ENCODE measurements at places on chromosomes 3 and 15.

DNA sequence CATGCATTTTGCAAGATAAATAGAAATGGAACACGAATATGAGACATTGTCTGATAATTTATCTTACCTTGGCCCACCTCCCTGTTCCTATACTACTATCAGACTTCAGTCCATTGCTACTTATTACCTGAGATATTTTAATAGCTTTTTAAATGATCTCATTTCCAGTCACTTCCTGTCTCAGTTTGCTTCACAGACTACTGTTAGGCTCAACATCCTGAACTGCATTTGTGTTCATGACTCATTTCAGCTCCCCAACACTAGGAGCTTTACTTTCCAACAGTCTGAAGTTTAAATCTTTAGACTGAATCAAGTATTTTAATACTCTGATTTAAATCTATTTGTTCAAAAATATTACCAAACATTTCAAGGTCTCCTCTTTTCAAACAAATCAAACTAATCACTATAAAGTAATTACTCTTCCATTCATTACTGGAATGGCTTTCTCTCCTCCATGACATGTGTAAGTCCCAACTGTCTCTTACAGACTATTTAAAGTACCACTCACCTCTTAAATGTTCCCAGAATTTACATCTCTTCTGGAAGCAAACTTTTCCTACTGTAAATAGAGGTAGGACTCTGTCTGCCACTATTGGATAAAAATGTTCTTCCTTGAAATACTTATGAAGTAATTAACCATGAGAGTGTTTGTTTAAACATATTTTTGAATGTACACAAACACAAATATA lies 1277.6 kb downstream of the ZPLD1 start:
- no peak for DNase-seq

DNA sequence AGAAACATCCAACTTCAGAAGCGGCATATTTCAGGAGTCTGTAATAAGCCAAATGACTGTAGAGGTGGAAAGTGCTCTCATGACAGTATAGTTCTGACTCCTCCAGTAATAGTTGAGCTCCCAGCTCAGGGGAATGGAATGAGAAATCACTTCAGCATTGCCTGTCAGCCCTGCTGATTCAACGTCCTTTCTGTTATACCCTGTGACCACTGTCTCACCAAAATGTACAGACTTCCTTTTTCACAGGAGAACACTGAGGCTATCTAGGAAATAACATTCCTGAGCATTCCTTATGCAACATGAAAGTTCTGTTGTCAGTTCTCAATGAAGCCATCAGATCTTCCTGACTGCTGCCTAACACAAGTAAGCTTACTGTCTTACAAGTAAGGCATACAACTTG lies 284.5 kb upstream of the MME start:
- no peak for DNase-seq

DNA sequence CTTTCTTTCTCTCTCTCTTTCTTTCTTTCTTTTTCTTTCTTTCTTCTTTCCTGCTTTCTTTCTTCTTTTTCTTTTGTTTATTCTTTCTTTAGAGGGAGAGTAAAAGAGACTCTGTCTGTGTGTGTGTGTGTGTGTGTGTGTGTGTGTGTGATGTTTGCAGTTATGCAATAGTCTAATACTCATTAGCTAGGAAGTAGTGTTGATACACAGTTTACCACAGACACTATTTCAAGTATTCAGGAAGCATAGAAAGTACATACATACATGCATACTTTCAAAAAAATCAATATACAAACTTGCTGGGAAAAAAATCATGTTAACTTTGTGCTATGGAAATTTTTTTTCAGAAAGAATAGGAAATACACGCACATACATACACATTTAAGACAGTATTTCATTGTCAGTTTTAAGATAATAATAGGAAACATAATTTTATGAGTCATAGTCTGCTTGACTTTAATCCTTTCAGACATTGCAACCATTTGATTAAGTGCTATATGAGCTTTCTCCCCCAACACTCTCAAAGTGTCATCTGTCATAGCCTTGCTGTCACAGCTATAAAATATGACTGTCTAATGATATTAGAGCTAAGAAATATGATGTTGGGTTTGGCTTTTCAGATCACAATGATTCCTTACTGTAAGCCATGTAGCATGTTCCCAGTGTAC lies 74.9 kb upstream of the EPHA3 start:
- DNase-seq: no peak

DNA sequence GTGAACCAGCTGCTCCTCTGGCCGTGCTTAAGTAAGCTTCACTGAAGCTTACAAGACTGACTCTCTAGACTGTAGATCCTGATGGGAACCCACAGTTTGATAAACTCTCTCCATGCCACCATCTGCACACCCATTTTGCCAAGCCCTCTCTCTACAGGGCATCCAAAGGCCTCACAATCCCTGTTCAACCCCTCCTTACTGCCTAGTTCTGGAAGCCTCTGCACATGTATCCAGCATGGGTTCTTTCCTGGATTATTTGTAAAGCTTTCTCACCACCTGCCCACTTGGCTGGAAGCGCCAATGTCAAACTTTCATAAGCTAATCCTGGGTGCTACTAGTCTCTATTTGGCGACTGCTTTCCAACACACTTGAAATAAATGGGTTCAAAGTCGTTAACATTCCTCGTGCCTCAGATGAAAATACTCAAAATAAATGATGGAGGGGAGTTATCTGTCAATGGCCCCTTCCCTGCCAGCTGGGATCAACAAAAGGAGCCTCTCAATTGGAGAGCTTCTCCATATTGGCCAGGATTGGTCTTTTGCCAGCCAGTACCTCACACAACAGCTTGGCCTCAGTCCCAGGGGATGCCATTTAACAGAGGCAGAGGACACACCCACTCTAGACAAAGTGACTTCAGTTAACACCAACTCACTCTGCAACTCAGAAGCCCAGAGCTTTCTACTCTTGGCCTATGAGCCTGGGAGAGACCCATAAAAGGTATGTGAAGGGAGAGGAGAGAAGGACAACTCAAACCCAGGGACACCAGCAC lies 48.1 kb downstream of the SH3BP5 start:
- no peak for DNase-seq

DNA sequence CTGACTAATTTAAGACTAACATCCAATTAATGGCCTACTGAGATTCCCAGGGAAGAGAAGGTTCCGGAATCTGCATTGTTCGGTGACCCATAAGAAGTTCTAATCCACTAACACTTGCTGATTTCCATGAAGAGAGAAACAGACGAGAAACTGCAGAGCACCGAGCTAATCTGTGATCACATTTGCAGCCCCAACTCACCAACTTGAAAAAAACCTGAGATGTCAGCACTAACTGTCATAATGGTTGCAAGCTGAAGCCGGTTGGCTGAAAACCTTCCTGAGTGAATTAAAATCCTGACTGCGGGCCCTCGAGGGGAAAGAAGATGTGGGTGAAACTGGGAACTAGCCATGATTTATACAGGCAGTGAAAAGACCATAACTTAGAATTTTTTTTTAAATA lies 204.8 kb upstream of the IGF1R start:
- no peak for DNase-seq

DNA sequence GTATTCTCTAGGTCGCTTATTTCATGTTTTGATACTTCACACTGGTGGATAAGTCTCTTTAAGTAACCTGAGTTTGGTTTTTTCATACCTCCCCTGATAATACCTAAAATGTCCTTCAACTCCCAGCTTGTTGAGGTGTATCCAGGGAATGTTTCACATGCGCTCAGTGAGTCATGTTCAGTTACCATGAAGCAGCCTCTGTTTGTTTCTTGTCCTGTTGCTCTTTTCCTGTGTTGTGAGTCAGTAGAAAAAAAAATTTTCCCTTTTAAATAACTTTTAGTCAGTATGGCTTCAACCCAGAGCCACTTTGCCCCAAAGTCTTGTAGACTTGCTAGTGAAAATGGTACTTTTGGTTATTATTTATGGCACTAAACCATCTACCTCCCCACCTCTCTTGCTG lies 278.4 kb upstream of the ZPLD1 start:
- DNase-seq: no peak

DNA sequence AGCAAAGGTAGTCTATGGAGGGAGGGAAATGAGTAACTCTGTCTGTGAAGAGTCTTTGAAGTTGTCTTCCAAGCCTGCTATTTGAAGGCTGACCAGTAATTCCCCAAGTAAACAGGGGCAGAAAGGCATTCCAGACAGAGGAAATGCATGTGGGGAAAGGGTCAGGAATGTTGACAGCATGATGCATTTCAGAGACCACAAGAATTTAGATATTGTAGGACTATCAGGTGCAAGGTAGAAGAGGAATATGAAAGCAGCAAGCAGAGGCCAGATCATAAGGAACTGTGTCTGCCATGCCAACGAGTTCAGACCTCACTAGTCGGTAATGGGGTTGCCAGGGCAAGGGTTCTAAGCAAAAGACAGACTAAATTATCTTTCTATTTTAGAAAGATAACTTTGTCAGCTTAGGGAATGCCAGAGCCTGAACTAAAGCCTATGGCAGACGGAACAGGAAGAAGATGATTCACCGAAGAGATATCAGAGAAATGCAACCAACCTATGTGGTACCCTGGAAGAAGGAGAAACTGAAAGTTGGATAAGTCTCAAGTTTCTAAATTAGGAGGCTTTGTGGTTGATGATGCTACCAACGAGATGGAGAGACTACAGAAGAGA lies 327.0 kb upstream of the RORA start:
- DNase-seq: no peak

- DNase-seq: no peak
Observed at GRCh38 chr3:40463579-40463978, 6.4 kb downstream of the RPL14 start.

DNA sequence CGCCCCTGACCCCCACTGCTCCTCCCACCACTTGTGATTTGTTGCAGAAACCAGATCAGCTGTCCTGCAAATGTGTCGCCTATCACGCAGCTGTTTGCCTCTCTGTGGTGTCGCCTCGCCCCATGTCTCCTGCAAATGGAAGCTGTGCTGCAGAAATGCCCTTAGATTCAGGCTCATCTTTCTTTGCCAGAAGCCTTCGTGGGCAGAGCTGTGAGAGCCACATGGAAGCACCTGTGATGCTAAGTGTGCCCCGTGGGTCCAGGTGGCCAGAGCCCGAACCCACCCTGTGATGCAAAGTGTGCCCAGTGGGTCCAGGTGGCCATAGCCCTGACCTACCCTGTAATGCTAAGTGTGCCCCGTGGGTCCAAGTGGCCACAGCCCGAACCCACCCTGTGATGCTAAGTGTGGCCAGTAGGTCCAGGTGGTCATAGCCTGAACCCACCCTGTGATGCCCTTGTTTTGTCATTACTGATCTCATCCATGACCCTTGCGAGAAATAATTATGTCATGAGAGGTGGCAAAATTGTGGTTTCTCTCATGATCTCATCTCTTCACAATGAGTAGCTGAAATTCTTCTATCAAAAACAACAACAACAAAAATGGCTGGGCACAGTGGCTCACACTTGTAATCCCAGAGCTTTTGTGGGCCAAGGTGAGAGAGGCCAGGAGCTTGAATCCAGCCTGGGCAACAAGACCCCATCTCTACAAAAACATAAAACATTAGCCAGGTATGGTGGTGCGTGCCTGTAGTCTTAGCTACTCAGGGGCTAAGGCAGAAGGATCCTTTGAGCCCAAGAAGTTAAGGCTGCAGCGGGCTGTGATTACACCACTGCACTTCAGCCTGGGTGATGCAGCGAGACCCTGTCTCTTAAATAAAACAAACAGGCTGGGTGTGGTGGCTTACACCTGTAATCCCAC lies 187.4 kb downstream of the GOLGA6L6 start:
- DNase-seq: no peak

- DNase-seq: no peak
Observed at GRCh38 chr3:153055779-153056178, 106.2 kb upstream of the RAP2B start.

DNA sequence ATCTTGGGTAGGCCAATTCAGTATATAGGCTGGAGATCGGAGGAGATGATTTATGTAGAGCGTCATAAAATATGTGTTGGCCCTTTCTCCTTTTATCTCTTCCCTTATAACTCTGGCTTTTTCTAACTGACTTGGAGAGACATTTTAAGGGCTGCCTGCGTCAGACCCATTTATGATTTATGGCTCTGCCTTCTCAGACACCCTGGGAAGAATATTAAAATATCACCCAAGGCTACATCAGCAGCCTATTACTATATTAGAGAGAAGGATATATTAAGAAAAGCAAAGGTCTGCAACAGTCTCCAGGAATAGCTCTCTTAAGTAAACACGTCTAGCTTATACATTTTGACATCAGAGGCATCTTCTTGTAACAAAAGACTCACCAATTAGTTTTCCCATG lies 179.4 kb downstream of the SV2B start:
- no peak for DNase-seq

GRCh38 chr3:187961366-187961765 lies 192.6 kb upstream of the LPP start:
- no peak for DNase-seq

DNA sequence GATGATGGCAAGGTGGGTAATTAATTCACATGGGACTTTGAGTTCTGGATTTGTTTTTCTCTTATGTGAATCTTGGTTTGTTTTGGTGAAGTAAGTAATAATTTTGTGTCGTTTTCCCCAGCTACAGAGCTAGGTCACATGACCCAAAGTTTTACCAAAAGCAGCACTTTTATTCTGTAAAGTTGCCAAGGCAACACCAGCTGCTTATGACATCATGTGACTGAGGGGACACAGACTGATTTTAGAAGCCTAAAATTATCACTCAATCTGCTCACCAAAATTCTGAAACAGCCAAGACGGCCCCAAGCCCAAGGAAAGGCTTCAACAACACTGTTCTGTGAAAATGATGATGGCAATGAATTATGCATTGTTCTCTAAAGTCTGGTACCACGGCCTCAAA lies 63.9 kb downstream of the MEX3B start:
- no peak for DNase-seq

GRCh38 chr3:196948442-196949284 lies 6.3 kb upstream of the NCBP2 start:
- no peak for DNase-seq

GRCh38 chr3:45551214-45552010 lies 43.1 kb upstream of the LIMD1 start:
- DNase-seq: no peak

GRCh38 chr3:36666166-36666565 lies 98.2 kb downstream of the DCLK3 start:
- DNase-seq: no peak

- DNase-seq: no peak
Observed at GRCh38 chr3:72836923-72837322, 11.3 kb downstream of the SHQ1 start.

DNA sequence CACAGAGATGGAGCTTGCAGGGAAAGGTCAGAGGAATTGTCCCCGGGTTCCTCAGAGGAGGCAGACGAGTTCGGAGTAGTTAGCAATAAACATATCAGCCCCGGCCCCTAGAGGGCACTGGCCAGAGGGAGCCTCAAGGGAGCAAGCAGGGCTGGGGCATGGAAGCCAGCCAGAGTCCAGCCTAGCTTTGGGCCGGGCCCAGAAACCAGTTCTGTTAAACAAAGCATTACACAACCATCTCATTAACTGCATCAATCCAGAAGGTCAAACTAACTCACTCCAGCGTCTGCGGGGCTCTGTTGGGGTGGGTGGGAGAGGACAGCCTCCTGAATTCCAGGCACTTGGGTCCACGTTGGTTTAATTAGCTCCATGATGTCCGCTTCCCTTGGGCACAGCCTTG lies 41.0 kb upstream of the IREB2 start:
- DNase-seq: no peak
